Activated gamma-delta T cell treated with Interleukin-2 at 50 U/mL for 16 hours (primary cell): ENCODE measurements at places on chromosomes 3 and 15.

DNA sequence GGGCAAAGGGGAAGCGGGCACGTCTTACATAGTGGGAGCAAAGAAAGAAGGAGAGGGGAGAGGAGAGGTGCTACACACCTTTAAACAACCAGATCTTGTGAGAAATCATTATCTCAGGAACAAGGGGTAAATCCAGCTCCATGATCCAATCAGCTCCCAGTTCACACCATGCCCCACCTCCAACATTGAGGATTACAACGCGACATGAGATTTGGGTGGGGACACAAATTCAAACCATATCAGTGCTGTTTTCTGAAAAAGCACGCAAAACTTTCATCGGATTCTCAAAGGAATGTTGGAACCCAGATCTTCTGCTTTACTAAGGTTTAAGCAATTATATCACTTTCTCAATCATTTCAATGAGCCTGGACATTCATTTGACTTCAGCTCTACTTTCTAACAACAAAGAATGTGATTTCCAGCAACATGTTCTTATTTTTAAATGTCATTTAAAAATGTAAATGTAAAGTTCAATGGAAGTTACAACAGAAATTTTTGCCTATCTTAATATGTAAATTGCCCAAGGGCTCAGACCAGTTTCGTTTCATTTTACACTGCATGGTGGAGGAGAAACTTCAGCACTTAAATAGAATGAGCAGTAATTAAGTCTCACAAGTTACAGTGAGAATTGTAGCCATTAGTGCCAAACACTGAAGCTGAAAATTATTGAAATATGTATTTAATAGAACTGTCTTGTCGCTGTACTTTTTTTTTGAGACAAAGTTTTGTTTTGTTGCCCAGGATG is 8.4 kb upstream of the CCDC54 start:
- DNase-seq = no peak

DNA sequence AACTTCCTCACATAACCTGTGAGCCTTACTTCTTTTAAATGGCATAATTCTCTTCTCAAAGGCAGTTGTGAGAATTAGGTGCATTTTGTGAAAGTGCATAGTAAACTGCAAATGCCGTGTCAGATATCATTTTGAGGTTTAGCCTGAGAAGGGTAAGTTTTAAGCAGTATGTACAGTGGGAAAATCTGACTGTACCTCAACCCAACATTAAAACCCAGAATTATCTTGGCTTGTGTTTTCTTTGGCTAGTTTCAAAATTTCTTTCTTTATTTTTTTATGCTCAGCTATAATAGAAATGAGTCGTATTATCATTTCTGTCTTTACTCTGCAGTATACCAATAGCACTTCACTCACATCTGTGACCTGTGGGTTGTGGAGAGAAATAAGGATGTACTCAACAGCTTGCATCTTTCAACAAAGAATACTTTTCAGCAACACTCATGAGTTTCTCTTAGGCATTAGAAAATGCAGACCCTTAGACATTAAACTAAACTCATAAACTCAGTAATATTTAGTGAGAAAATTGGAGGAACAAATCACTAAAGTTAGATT is 65.7 kb downstream of the RASA2 start:
- DNase-seq = no peak

- no peak for DNase-seq
Measured at GRCh38 chr3:37812499-37812896, 49.2 kb upstream of the CTDSPL start.

DNA sequence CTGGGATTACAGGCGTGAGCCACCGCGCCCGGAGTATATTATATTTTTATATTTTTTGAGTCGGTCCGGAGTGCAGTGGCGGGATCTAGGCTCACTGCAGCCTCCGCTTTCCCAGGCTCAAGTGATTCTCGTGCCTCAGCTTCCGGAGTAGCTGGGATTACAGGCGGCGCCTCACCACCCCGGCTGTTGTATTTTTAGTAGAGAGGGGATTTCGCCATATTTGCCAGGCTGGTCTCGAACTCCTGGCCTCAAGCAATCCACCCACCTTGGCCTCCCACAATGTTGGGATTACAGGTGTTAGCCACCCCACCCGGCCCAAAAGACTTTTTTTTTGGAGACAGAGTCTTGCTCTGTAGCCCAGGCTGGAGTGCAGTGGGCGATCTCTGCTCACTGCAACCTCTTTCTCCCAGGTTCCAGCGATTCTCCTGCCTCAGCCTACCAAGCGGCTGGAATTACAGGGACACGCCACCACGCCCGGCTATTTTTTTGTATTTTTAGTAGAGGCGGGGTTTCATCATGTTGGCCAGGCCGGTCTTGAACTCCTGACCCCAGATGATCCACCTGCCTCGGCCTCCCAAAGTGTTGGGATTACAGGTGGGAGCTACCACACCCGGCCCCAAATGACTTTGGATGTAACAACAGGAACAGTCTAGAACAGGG is 1.0 kb downstream of the ZNF589 start:
- DNase-seq = no peak

- DNase-seq = no peak
Measured at GRCh38 chr3:190616637-190617036, 102.8 kb downstream of the IL1RAP start.

GRCh38 chr3:81585056-81585455 is 176.4 kb downstream of the GBE1 start:
- DNase-seq = no peak
